ENCODE measurements at places on chromosomes 4 and X. TPM values are rescaled to one million over a fixed set of nuclear protein-coding genes. Genes with fewer than 3 reads are reported as not detected.
A peak's percentile ranks its signal among the peaks of the same experiment; 100 is the strongest.

- DNase-seq: no peak
These were observed 23.4 kb downstream of the TAB3 start for GRCh38 chrX:30865612-30866011.

DNA sequence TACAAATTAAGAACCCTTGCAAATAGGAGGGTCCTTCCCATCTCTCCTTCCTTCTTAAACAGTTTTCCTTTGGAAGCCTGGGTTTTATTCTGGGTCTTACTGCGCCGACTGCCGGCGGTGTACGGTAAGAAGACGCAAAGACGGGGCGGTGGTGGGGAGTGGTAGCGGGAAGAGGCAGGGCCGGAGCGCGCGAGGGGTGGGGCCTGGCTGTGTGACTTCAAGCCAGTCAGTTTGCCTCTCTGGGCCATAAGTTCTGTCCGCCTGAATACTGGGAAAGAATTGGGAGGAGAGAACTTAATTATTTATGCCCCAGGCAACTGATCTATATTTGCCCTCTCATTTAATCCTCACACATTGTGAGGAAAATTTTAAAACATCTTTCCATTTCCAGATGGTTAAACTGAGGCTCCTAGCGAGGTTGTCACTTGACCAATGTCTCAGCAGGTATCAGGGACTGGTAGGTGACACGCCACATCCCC is 726 bp upstream of the KANTR start:
- peak; percentile 86 for DNase-seq

The POU3F4 gene
- not detected for total RNA-seq

The IL3RA gene
- 64.7 TPM for total RNA-seq

- peak; percentile 44 for DNase-seq
These were observed 29.4 kb downstream of the SNX25 start for GRCh38 chr4:185238750-185239149.

DNA sequence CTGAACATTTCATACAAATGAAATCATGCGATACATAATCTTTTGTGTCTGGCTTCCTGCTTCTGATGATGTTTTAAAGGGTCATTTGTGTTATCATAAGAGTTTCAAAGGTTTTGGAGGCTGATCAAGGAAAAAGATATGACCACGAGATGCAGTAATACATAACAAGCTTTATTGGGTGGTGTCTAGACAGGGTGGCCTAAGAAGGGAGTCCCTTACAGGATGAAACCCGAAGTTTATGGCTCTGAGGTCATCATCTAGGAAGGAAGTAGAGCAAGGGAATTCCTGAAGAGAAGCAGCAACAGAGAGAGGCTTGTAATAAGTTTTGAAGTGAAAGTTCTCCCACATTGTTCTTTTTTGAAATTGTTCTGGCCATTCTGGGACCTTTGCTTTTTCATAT is 40.8 kb upstream of the SOD3 start:
- peak; percentile 36 for DNase-seq

- DNase-seq: no peak
These were observed 2.0 kb downstream of the SPON2 start for GRCh38 chr4:1170156-1170975.

- DNase-seq: no peak
These were observed 104.3 kb downstream of the CORIN start for GRCh38 chr4:47733302-47734175.

- no peak for DNase-seq
These were observed 456.5 kb upstream of the ADGRL3 start for GRCh38 chr4:60743654-60744053.

The ANK2 gene
- total RNA-seq: 41.4 TPM

The EDA gene
- 3.1 TPM for total RNA-seq

The MAP9 gene
- total RNA-seq: 0.19 TPM

- no peak for DNase-seq
These were observed 42.1 kb downstream of the TRIM61 start for GRCh38 chr4:164935363-164935762.

- peak; percentile 63 for DNase-seq
These were observed at the start of gene TADA2B for GRCh38 chr4:7043284-7044136. TADA2B (plus strand) TSS chr4:7043372; CDS start chr4:7043580, 208 bp downstream.

The CYP2U1 gene
- total RNA-seq: 7.7 TPM

The BMP3 gene
- not detected for total RNA-seq

DNA sequence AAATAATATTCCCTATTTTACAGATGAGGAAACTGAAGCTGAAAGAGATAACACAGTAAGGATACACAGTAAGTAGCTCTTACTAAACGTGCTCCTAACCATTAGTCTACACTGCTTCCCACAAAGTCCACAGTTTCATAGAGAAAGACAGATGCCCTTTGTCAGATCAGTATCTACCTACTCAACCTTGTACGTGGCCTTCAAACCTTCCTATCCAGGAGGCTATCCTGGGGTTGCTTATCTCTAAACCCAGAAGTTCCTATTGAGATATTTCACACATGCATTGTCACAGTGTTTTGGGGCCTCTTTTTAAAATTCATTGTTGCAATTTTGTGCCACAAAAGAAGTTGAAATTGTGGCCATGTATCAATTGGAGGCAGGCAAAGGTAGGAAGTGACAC is 208.0 kb downstream of the ENOX2 start:
- no peak for DNase-seq

DNA sequence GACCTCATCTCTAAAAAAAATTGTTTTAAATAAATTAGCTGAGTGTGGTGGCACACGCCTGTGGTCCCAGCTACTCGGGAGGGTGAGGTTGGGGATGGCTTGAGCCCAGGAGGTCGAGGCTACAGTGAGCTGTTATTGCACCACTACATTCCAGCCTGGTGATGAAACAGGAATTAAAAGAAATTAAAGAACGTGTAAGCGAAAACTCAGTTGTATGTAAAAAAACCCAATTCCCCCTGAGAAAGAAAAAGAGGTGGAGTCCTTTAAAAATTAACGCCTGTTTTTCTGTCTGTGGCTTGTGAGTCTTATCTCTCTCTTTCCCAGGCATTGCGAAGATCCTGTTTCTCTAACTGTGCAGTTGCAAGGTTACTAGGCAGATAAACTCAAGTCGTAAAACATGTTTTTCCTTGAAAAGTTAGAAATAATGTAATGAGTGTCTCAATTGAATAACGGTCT is 22.1 kb downstream of the EPGN start:
- DNase-seq: no peak

DNA sequence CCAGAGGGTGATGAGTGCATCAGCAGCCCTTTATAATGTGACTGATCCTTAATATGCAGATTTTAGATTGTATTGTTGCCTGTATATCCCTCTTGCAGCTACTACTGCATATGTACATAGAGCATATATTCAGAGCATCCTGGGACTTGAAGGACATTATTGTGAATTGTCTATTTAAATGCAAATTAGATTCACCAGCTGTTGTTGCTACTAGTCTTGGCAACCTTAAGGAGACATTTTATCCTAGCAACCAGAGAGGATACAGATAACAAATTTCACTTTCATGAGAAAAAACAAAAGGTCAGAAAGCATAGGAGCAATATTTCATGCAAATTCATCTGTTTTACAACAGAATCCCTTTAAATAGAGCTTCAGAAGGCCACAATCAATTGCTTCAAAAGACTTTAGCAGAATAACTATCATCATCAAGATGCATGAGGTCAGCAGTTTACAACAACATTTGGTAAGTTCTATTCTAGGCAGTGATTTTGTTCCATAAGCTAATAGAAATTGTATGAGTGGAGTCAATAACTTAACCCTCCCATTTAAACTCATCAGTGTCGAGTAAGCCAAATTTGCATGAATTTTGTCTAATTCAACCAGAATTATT is 148.6 kb downstream of the GC start:
- DNase-seq: no peak

GRCh38 chr4:158965226-158965625 is 137.7 kb upstream of the RAPGEF2 start:
- DNase-seq: no peak

- DNase-seq: no peak
These were observed 90.1 kb upstream of the RPL34 start for GRCh38 chr4:108529984-108530905.

- DNase-seq: no peak
These were observed 529.0 kb upstream of the FTHL17 start for GRCh38 chrX:31600823-31601222.

- peak; percentile 22 for DNase-seq
These were observed 824 bp downstream of the TBC1D14 start for GRCh38 chr4:6910340-6910959.

The PTTG2 gene
- 0.51 TPM for total RNA-seq

GRCh38 chr4:109444182-109444844 is 10.7 kb downstream of the SEC24B start:
- DNase-seq: no peak

The PHKA1 gene
- 11.4 TPM for total RNA-seq

GRCh38 chr4:148288448-148288847 is 153.8 kb downstream of the NR3C2 start:
- DNase-seq: peak; percentile 16

GRCh38 chr4:4614925-4615678 is 73.3 kb upstream of the STX18 start:
- no peak for DNase-seq

DNA sequence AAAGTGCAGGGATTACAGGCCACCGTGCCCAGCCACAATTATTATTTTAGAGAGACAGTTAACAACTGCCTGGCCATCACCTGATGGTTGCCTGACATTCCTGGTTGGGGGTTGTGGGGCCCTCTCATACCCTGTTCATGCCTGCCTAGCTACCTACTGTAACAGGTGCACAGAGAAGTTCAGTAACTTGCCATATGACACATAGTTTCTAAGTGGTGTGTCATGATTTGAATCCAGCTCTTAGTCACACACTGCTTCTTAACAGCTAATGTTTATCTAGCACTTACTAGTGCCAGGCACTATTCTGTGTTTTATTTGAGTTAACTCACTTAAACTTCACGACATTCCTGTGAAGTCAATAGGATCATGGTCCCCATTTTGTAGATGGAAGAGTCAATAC is 122.7 kb upstream of the JADE1 start:
- no peak for DNase-seq

DNA sequence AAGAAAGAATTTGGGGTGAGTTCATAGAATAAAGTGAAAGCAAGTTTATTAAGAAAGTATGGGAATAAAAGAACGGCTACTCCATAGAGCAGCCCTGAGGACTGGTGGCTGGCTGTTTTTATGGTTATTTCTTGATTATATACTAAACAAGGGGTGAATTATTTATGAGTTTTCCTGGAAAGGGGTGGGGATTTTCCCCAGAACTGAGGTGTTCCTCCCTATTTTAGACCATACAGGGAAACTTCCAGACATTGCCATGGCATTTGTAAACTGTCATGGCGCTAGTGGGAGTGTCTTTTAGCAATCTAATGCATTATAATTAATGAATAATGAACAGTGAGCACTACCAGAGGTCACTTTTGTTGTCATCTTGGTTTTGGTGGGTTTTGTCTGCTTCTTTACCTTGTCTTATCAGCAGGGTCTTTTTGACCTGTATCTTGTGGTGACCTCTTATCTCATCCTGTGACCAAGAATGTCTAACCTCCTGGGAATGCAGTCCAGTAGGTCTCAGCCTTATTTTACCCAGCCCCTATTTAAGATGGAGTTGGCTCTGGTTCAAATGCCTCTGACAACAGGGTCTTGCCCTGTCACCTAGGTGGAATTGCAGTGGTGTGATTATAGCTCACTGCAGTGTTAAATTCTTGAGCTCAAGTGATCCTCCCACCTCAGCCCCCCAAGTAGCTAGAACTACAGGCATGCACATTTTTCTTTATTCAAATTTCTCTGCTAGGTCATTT is 27.1 kb downstream of the RAPGEF2 start:
- no peak for DNase-seq

DNA sequence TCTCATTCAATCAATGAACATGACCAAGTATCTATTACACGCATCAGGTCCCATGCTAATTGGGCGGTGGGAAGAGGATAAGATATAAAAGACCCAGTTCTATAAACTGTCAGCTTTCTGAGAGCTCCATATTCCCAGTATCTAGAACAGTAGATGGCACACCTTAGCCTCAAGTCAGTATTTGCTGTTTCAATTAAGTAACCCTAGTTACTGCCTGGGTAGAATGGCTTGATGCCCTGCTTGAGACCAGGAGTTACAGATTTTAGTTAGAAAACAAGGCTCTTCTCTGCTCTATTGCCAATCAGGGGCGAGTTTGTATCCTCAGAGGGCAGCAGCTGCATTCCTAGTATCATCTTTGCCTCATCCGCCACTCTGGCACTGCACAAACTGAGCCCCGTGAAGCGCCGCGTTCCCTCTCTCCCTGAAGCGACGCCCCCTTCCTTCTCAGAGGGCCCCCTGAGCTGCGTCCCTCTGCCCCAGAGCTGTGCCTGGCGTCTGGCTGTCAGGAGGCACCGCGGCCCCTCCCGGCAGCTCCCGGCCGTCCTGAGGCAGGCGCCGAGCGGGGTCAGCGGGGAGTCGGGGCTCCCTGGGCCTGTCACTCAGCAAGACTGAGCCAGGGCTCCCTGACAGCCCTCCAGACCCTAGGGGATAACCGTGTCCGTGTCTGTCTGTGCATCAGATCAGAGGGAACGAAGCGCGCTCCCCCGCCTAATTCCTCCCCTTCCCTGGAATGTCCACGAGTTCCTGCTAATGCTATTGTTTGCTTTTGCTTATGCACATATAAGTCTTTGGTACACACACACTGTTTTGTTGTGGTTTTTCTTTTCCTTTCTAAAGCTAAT is 212.4 kb upstream of the TTC29 start:
- DNase-seq: peak; percentile 32

DNA sequence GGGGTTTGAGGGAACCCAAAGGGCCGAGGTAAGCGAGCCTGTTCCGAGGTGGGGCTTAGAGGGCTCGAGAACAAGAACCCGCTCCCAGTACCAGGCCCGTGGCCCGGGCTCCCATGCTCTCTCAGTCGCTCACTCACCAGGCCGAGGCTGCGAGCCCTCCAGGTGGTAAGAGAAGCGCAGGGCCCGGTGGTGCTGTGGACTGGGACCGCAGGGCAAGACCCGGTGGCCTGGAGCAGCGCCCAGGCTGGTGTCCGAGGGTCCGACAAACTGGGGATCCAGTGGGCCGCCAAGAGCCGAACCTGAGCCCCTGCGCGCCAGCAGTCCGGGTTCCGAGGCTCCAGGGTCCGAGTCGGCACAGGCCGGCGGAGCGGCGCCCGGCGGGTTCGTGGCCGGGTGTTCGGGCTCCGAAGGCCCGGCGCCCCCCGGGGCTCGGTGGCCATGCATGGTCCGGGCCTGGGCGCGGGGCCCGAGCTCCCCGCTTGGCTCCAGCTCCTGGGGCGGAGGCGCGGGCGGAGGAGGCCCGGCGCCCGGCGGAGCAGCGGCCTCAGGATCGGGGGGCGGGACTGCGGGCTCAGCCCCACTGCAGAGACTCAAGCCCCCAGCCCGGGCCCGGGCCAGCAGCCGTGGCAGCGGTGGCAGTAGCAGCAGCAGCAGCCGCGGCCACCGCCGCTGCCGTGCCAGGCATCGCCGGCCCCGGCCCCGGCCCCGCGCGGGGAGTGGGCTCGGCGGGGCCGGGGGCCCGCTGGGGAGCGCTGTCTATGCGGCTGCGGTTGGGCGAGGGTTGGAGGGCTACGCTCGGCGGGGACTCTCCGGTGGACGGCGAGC is 833 bp downstream of the FGD1 start:
- peak; percentile 42 for DNase-seq
